Glomerular endothelial cell (primary cell): ENCODE measurements at places on chromosomes 16 and 17. TPM values are rescaled to one million over a fixed set of nuclear protein-coding genes. Genes with fewer than 3 reads are reported as not detected.

Gene CLEC3A
- not detected in 2 replicates for total RNA-seq

Gene MYCBPAP
- 0.23 and 1.6 TPM in 2 replicates for total RNA-seq

Gene PPP1R27
- not detected in 2 replicates for total RNA-seq

Gene KIAA0513
- total RNA-seq = 4.6 and 6.2 TPM in 2 replicates

Gene SYCE1L
- total RNA-seq = 2.1 and 11.6 TPM in 2 replicates

Gene MYL11
- total RNA-seq = not detected in 2 replicates

Gene FAAP100
- total RNA-seq = 44.2 and 50.8 TPM in 2 replicates

Gene PSMD11
- 88.7 and 99.8 TPM in 2 replicates for total RNA-seq

Gene PRSS53
- 0.68 and 4.8 TPM in 2 replicates for total RNA-seq

Gene OXLD1
- total RNA-seq = 16.5 and 35.1 TPM in 2 replicates
